ENCODE measurements at places on chromosomes 13 and 19. TPM values are rescaled to one million over a fixed set of nuclear protein-coding genes. Genes with fewer than 3 reads are reported as not detected.

DNA sequence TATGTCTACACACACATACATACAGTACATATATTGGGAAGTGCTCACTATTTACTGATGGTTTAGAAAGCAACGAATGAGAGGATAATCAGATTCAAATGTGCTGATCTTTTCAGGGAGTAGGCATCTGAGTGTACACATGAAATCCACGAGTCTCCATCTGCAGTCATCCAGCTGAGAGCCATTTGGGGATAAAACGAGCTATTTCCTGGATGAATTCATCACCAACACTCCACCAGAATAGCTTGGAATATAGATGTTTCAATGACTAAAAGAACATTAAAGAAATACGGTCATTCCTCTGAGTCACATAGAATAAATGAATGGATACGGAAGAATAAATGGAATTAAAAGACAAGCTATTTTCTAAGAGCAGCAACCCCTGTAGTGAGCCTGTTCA lies 721.6 kb upstream of the ARGLU1 start:
- DNase-seq: no peak

DNA sequence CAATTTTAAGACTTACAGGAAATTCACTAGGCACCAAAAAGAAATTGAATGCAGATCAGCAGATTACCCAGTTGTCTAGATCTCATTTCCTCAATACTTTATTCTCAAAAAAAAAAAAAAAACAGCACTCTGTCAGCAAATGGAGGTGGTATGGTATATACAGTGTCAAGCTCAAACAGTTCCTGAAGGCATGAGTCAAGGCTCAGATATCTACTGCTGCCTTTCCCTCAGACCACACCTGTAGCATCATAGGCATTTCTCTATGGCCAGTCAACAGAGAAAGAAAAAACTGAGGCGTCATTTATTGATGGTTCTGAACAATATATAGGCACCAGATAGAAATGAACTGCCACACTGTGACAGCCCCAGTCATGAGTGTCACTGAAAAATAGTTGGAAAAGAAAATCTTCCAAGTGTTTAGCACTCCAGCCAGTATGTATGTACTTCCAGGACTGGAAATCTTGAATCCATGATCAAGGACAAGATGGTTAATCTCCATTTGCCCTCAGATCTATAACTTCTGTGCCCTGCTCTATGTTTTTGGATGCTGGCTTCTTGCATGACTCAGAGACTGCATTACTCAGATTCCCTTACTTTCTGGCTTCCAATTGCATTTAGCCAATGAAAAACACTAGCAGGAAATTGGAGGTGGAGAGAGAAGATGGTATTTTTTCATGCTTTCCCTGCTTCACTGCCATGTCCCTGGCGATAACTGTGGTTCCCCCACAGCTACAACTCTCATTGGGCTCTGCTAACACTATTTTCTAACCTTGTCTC lies 8.4 kb upstream of the COG3 start:
- peak; percentile 51 for DNase-seq

- DNase-seq: no peak
Observed at GRCh38 chr19:1067341-1067957, 482 bp downstream of the ARHGAP45 start.

- DNase-seq: no peak
Observed at GRCh38 chr13:38381890-38382289, 32.2 kb downstream of the UFM1 start.

GRCh38 chr13:75458696-75459422 lies 23.1 kb downstream of the TBC1D4 start:
- peak; percentile 54 for DNase-seq

DNA sequence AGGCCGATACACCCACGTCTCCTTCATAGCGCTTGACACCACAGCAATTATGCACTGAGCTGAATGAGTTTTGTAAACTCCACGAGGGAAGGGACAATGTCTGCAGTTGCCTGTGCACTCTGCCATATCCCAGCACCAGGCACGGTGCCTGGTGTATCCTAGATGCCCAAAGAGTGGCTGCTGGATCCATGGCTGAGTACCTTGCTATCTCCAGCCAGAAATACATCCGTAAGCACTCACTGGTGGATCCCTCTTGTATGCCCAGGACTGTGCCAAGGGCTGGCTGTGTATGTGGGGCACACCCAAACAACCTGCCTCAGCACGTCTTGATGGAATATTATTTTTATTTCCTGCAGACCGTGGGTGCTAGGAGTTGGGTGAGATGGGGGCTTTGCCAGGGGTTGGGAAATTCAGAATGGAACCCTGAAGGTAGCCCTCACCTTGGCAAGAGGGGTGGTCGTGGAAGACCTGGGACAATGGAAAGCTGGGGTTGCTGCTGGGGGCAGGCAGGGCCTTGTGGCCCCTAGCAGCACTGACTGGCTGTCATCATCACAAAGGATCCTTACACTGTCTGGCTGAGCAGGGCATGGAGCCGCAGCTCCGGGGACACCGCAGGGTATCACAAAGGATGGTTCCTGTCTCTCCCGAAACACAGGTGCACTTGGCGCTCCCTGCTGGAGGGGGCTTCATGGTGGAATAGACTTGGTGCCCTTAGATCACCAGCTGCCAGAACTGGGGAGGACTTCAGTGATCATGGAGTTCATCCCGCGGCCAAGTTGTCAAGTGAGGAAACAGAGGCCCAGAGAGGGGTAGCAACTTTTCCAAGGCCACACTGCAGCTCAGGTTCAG lies 131.3 kb downstream of the URI1 start:
- DNase-seq: no peak

Gene NCLN
- total RNA-seq: 38.3 TPM

Data from dermis blood vessel endothelial cell (primary cell).